KBM-7 (cell line): ENCODE measurements at places on chromosomes 11 and 22.

DNA sequence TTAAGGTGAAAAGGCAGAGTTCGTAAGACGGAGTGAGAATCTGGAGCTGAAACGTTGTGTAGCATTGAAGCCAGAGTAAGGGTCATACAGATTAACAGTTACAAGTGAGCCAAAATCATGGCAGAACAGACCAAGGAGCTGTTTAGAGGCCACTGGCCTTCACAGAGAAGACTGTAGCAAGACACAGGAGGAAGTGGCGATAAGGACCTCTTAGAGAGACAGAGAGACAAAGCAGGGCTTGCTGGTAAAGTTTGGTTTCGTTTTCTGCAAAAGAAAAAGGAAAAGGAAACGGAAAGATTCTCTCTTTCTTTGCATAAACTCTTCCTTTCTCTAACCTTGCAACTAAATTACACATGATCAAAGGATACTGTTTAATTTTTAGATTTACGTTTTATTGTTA, 83.0 kb downstream of the AASDHPPT start:
- DNase-seq = no peak

DNA sequence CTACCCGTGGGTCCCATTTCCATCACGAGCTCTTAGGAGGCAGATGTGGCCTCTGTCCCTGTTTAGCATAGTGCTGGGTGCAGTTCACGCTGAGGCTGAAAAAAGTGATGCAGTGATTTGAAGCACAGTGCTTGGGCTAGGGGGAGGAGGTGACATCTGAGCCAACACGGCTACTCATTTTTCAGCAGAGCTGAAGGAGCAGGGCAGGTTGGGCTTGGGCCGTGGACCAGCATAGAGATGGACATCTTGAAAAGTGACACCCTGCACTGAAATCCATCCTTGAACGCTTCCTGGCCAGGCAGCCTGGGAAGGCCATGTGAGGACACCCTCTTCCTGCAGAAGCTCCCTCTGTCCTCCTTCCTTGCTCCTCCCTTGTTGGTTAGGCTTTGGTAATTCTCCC, 66.4 kb downstream of the ADAMTS15 start:
- no peak for DNase-seq

GRCh38 chr11:117716521-117717440, 80.2 kb downstream of the DSCAML1 start:
- no peak for DNase-seq

DNA sequence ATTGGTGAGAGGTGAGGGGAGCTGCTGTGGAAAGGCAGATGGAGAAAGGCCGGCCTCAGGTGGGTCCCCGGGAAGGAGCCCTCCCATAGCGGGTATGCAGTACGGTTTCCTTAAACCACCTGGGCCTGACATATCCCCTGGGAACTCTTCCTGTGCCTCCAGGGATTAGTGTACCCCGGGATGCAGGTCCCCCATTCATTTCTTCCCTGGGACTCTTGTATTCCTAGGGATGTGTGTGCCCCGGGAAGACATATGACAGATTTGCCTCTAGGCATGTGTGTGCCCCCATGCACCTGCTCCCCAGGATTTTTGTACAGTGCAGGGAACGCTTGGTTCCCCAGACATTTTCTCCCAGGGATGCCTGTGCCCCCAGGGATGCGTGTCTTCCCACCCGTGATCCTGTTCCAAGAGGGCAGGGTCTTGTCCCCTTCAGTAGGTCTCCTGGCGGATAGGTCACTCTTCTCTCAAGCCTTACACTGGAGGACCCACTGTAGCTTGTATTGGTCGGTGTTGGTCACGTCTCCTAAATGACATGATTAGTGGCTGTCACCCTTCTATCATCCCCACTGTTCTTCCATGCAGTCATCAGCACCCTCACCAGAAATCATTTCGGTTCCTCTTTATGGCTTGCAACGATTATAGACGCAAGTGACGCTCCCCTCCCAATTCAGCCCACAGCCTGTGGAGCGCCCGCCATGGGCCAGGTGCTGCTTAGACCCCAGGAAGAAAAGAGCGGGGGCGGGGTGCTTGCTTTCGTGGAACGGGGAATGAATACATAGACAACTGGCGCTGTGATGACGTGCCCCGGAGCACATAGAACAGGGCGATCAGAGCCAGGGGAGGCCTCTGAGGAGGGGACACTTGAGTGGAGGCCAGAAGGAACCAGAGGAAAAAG, 1.3 kb downstream of the PARVB start:
- DNase-seq = peak; percentile 83

GRCh38 chr11:117096201-117096991, 1.8 kb downstream of the SIK3 start:
- peak; percentile 50 for DNase-seq
